ENCODE measurements at places on chromosomes 1 and 21. TPM values are rescaled to one million over a fixed set of nuclear protein-coding genes. Genes with fewer than 3 reads are reported as not detected.
A peak's percentile ranks its signal among the peaks of the same experiment; 100 is the strongest.

Gene PGLYRP3
- total RNA-seq: not detected

Gene KRTAP21-1
- not detected for total RNA-seq

DNA sequence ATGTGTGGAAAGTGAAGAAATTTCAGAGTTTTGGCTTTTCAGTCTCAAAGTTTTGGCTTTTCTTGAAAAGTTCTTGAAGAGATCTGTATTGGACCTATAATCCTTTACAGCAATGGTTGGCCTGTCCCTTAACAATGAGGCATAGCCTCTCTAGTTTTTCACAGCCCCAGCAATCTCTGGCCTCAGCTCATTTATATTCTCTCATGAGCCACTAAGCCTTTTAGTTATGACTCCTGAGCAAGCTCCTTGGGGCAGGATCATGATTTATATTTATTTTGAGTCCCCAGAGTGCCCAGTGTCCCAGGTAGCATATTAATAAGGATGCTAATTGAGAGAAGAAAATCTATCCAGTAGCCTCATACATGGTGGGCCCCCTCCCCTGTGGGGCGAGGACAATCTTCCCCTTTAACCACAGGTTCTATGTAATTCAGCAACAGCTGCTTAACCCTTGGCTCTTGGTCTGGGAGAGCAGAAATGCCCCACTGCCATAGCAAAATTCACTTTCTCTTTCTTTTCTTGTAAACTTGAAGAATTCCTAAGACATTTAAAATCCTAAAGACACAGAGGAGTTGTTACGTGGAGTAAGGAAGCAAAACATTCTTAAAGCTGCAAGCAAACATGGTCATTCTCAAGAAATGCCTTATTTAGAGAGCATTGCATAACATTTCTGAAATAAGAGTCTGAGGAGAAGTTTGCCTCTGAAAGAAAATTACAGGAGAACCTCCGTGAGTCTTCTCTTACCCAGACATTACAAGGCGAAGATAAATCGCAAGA, 6.3 kb downstream of the NGF start:
- no peak overlapping the region for H3K27ac ChIP-seq
- H3K4me3 ChIP-seq: no peak overlapping the region
- H3K36me3 ChIP-seq: no peaks in the 10 kb centered on the region
- no peaks in the 10 kb centered on the region for H3K4me1 ChIP-seq
- H3K27me3 ChIP-seq: no peaks in the 10 kb centered on the region

- H3K27ac ChIP-seq: no peak overlapping the region
- no peak for DNase-seq
- H3K4me3 ChIP-seq: no peak overlapping the region
- no peaks in the 10 kb centered on the region for H3K27me3 ChIP-seq
- peaks cover 6% of the 10 kb centered on the region for H3K36me3 ChIP-seq
- no peaks in the 10 kb centered on the region for H3K4me1 ChIP-seq
Observed at GRCh38 chr1:28193701-28194161, 17.2 kb upstream of the PTAFR start.

- DNase-seq: no peak
- H3K4me3 ChIP-seq: no peak overlapping the region
- no peaks in the 10 kb centered on the region for H3K27me3 ChIP-seq
- H3K4me1 ChIP-seq: no peaks in the 10 kb centered on the region
- no peaks in the 10 kb centered on the region for H3K36me3 ChIP-seq
- no peak overlapping the region for H3K27ac ChIP-seq
Observed at GRCh38 chr1:3540876-3541275, 70.4 kb downstream of the MEGF6 start.

DNA sequence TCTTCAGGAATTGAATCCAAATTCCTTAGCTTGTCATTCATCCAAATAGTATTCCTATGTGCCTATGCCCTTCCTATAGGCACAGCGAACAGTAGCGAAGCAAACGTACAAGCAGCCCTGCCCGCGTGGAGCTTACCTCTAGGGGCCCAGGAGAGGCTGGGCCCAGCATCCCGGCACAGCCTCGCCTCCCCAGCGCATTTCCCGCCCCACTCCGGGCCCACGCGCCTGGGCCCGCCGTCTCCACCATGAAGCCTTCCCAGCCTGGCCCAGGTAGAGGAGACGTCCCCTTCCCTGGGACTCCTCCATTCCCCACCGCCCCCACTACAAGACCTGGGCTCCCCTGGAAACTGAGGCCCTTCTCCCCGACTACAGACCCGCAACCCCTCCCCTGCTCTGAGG, 245 bp upstream of the TMEM269 start:
- H3K27me3 ChIP-seq: no peaks in the 10 kb centered on the region
- H3K36me3 ChIP-seq: no peaks in the 10 kb centered on the region

GRCh38 chr1:226001963-226002666, 3.0 kb upstream of the SDE2 start:
- no peak for DNase-seq
- H3K27ac ChIP-seq: peak overlapping the region; percentile 99
- H3K36me3 ChIP-seq: no peaks in the 10 kb centered on the region
- peaks cover 39% of the 10 kb centered on the region for H3K4me1 ChIP-seq

DNA sequence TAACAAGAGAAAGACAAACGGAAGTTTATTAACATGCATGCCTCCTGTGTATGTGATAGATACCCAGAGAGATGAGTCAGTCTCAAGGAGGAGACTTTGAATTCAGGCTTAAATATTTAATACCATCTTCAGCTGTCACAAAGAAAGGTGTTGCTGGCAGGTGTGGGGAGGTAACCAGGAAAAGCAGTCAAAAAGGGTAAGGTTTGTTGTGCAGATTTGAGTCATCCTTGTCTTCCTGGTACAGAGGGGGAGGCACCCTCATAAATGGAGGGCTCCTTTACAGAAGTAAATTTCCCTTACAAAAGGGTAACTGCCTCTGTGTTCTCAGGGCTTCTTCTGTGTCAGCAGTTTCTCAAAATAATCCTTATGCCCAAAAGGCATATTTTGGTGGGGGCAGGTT, 75.2 kb upstream of the B3GALT5 start:
- H3K27ac ChIP-seq: no peak overlapping the region
- no peaks in the 10 kb centered on the region for H3K27me3 ChIP-seq
- H3K4me3 ChIP-seq: no peak overlapping the region
- H3K36me3 ChIP-seq: no peaks in the 10 kb centered on the region

GRCh38 chr21:45595574-45596295, 47.8 kb upstream of the PCBP3 start:
- H3K4me3 ChIP-seq: no peak overlapping the region
- no peak for DNase-seq
- H3K27ac ChIP-seq: no peak overlapping the region
- no peaks in the 10 kb centered on the region for H3K36me3 ChIP-seq

- no peak overlapping the region for H3K27ac ChIP-seq
- H3K4me3 ChIP-seq: no peak overlapping the region
- peaks cover 17% of the 10 kb centered on the region for H3K4me1 ChIP-seq
Observed at GRCh38 chr1:165699577-165699976, 1.2 kb upstream of the ALDH9A1 start.

DNA sequence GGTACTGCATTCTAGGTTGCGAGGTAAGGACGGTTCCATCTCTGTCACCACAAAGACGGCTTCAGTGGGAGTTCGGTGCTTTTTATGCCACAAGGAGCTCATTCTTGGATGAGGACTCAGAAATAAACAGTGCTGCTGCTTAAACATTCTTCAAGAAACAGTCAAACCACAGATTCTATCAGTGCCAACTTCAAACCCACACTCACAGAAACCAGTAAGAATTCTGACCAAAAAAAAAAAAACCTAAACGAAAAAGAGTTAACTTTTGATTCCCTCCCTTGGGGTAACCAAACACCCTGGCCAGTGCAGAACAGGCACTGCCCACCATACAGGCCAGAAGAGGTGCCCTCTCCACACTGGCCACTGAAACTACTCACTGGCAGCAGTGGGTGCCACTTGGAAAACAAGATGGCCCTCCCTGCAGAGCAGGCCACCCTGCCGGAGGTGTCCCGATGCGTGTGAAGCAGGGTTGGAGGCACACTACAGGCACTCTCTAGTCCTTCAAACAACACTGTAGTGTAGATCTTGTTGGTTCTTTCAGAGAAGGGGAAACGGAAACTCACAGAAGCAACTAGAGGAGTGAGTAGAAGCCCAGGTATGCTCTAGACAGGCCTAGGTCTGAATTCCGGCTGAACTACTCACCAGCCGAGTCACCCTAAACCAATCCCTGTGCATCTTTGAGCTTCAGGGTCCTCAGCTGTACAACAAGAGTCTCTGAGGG, 87.3 kb upstream of the TLR5 start:
- DNase-seq: no peak
- no peaks in the 10 kb centered on the region for H3K27me3 ChIP-seq
- no peak overlapping the region for H3K4me3 ChIP-seq
- no peaks in the 10 kb centered on the region for H3K4me1 ChIP-seq

DNA sequence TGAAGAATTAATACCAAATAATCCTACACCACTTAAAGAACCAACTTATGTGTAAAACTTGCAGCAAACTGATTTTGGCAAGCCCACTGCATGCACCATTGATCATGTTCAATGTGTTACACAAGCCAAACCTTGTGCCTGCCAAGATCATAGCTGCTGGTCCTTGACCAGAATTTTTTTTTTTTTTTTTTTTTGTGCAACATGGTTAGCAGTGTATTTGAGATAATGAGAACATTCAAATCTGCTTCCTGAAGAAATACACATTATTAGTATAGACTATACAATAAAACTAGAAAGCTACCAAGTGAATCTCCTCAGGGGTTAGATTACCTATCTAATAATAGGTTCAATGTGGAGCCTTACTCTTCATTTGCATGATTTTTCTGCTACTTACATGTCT, 421.0 kb downstream of the MRPL39 start:
- no peak overlapping the region for H3K4me3 ChIP-seq
- H3K27ac ChIP-seq: no peak overlapping the region
- no peaks in the 10 kb centered on the region for H3K27me3 ChIP-seq
- no peaks in the 10 kb centered on the region for H3K4me1 ChIP-seq
- H3K36me3 ChIP-seq: no peaks in the 10 kb centered on the region
- no peak for DNase-seq

DNA sequence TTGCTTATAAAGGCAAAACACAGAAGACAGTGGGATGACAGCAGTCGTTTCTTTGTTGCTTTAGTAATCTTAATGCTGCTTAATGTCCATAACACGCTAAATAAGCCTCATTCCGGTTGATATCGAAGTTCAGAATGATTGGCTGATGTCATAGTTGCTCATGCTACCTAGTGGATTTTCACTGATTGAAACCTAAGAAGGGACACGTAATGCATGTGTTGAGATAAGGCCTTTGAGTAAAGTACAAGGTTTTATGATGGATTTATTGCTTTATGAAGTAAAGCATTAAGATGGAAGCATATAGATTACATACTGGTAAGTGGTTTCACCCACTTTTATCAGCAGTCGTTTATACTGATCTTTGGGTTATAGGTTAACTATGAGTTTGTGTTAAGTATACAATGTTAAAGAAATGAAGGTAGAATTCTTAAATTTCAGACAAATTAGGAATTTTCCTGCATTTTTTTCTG, 25.1 kb downstream of the IARS2 start:
- peaks cover 3% of the 10 kb centered on the region for H3K4me1 ChIP-seq
- no peaks in the 10 kb centered on the region for H3K36me3 ChIP-seq
- DNase-seq: no peak
- H3K27ac ChIP-seq: no peak overlapping the region
- no peak overlapping the region for H3K4me3 ChIP-seq
- no peaks in the 10 kb centered on the region for H3K27me3 ChIP-seq
